Dermis blood vessel endothelial cell (primary cell): ENCODE measurements at places on chromosomes 12 and 14. TPM values are rescaled to one million over a fixed set of nuclear protein-coding genes. Genes with fewer than 3 reads are reported as not detected.

Gene SCN8A
- total RNA-seq: 0.42 and 1.5 TPM in 2 replicates

Gene SLC38A1
- 136 and 191 TPM in 2 replicates for total RNA-seq

Gene C14orf132
- total RNA-seq: 2.8 and 3.7 TPM in 2 replicates

Gene SPRING1
- 44.4 and 54.6 TPM in 2 replicates for total RNA-seq

Gene DPPA3
- total RNA-seq: not detected in 2 replicates

Gene TAS2R31
- total RNA-seq: 3.8 and 6.8 TPM in 2 replicates

Gene KLRK1
- total RNA-seq: not detected in 2 replicates

Gene SLC17A8
- total RNA-seq: not detected in 2 replicates

Gene TC2N
- total RNA-seq: 16.8 and 24.2 TPM in 2 replicates

Gene SLCO1B1
- total RNA-seq: not detected in 2 replicates

Gene ADCY4
- 68.4 and 138 TPM in 2 replicates for total RNA-seq

Gene SLC7A7
- 4.8 and 8.3 TPM in 2 replicates for total RNA-seq

Gene CLEC4E
- total RNA-seq: not detected in 2 replicates

Gene OR10P1
- total RNA-seq: not detected in 2 replicates

Gene CATSPERB
- 0.33 and 0.68 TPM in 2 replicates for total RNA-seq

Gene SLC38A4
- 1.2 and 7.3 TPM in 2 replicates for total RNA-seq

Gene CMA1
- total RNA-seq: not detected in 2 replicates

Gene SIX6
- not detected in 2 replicates for total RNA-seq

Gene TAS2R10
- total RNA-seq: 0.17 and 0.37 TPM in 2 replicates

Gene JKAMP
- total RNA-seq: 78.1 and 86.0 TPM in 2 replicates

Gene TDRD9
- total RNA-seq: 3.0 and 4.3 TPM in 2 replicates

Gene PLBD1
- 0.34 and 1.4 TPM in 2 replicates for total RNA-seq

Gene NANOG
- total RNA-seq: not detected in 2 replicates

Gene RNASE3
- total RNA-seq: not detected in 2 replicates

Gene ARL6IP4
- total RNA-seq: 213 and 267 TPM in 2 replicates
